Femur (tissue), 1 donor: ENCODE measurements at places on chromosomes 16 and 17.
A peak's percentile ranks its signal among the peaks of the same experiment; 100 is the strongest.

- peak; percentile 79 for DNase-seq
Observed at GRCh38 chr17:67779098-67779672, 46.1 kb upstream of the BPTF start.

- no peak for DNase-seq
Observed at GRCh38 chr17:79615926-79616325, 5.1 kb upstream of the RBFOX3 start.

DNA sequence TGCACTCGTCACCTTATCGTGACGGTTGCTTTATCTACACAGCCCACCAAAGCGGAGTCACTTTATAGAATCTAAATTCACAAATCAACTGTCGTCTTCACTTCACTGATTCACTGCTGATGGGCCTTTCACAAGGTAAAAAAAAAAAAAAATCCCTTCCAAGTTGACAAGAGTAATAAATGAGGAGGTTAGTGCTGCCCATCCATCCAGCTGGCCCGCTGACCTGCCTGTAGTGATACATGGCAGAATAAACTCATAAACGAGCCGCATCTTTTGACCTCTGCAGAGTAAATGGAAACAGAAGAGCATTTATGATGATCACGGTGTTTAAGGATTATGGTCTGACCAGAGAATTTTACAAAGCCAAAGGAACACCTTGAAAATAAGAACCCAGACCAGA, 227.3 kb upstream of the IRX5 start:
- DNase-seq: no peak

DNA sequence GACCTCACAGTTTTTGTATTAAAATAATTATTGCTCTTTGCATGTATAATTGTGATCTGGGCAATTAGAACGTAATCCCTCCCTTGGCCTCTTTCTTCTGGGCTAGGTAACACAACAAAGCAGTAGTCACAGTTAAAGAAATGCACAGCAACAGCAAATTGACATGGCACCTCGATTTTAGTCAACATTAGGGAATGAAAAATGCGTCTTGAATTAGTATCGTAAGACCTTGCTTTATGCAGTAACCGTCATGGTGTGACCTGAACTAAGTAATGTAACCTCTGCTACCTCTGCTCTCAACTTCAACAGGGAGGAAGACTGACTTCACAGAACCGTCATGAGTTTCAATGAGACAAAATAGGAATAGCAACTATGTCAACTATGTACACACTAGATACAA, 265.4 kb upstream of the MAF start:
- DNase-seq: no peak

DNA sequence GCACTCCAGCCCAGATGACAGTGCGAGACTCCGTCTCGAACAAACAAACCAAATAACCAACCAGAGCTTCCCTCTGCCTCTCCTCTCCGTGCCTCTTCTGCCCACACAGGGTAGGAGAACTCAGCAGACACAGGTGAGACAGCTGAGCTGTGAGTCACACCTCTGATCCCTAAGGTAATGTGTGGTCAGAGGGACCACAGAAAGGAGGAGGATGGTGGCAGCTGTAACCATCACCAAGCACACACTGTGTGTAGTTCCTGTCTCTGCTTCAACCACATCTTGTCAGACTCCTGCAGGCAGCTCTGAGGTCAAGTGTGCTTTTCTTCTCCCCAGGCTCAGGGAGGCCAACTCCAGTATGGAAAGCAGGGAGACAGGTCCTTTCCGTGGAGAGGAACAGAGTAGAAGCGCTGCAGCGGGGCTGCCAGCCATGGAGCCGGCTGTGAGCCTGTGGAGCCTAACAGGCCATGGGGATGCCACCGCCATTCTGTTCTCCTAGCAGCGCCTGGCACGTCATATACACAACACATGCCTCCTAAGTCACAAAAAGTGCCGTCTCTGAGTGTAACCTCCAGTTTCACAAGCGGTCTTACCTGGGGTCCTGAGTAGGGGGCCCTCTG, 7.1 kb downstream of the NUDT16L1 start:
- no peak for DNase-seq

GRCh38 chr17:38464251-38464722, 36.0 kb downstream of the ARHGAP23 start:
- DNase-seq: peak; percentile 86

DNA sequence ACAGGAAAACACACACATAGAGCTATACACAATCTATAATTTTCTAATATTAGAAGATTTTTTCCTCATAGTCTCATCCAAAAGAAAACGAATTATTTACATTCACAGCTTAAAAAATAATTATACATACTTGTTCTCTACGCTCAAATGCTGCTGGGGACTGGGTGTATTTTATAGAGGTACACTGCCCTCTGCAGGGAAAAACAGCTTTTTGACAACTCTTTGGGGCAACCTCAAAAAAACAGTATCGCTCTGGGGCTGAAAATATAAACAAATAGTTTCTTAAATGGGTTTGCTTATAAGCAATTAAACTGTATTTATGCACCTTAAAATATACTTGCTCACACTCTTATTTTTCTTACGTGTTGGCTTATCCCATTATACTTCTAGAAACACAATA, 261.8 kb upstream of the PSMD7 start:
- no peak for DNase-seq

GRCh38 chr16:51225878-51226277, 74.8 kb upstream of the SALL1 start:
- DNase-seq: no peak

- DNase-seq: no peak
Observed at GRCh38 chr16:79902351-79902750, 301.8 kb upstream of the MAF start.

GRCh38 chr16:53781023-53781605, 77.2 kb downstream of the FTO start:
- no peak for DNase-seq

GRCh38 chr16:88705076-88705684, 1.0 kb downstream of the RNF166 start:
- DNase-seq: no peak
